ENCODE measurements at places on chromosomes 5 and 9.
A peak's percentile ranks its signal among the peaks of the same experiment; 100 is the strongest.

GRCh38 chr9:101450931-101451330, 15.4 kb upstream of the ALDOB start:
- DNase-seq, result no peak

DNA sequence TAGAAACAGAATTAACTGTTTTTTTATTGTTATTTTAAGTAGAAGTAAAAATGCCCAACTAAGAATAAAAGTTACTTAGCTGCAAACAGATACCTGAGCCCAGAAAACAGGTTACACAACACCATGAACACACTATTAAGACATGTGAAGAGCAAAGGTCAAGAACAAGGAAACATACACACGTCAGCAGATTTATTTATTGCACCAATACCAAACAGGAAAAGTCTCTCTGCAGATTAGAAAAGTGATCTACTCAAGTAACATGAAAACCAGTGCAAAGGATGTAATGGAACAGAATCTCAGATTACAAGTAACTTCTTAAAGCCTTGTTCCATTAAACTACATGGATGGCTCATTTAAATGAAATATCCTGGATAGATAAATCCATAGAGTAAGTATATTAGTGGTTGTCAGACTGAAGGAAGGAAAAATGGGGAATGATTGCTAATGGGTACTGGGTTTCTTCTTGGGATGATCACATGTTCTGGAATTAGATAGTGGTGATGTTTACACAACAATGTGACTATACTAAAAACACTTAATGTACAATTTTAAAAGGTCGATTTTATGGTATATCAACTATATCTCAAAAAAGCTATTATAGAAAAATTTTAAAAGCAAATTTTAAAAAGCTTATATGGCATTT, 6.1 kb downstream of the SAR1B start:
- peak; percentile 20 for DNase-seq

- no peak for DNase-seq
These were observed 234.2 kb upstream of the PANK3 start for GRCh38 chr5:168813184-168813968.

- no peak for DNase-seq
These were observed 177.0 kb downstream of the ARRDC3 start for GRCh38 chr5:91206103-91206502.

GRCh38 chr9:70672161-70672649, 257.7 kb upstream of the KLF9 start:
- no peak for DNase-seq
